Muscle of leg (tissue), 16 donors: ENCODE measurements at places on chromosomes 4 and X.

DNA sequence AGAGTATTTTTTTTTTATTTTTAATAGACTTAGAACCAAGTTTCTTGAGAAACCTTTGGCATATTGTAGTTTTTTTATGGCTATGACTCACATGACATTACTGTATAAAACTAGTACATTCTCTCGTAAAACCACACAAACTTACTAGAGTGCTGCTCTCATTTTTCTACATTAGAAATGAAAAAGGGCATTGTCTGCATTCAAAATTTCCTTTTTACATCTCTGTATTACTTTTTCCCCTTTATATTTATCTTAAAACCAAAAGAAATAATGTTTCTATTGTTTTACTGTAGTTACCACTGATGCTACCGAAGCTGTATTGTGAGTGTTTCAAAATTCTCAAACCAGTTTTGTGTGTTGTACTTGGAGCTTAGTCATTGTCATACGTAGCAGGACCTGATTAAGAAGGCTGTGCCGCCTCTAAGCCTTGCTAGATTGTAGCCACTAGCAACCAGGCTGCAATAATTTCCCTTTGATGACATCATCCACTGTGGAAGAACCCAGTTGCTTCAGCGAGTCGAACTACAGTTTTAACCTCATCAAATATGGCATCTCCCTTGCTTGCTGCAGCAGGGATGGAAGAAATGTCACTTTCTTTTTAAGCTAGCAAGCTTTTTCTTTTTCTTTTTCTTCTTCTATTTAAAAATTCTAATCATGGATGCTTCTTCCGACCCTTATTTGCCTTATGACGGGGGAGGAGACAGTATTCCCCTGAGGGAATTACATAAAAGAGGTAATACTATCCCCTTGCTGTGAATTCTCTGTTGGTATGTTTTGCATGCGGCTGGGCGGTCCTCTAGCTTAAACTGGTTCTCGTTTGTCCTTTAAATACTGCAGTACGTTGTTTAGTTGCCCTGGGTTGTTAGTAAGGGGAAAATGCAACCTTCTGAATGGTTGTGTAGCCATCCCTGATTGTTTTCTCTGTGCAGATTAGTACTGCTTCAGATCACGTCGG lies 39.6 kb downstream of the CLCN3 start:
- DNase-seq = peak; percentile 96

GRCh38 chr4:64889906-64890610 lies 480.8 kb upstream of the TECRL start:
- DNase-seq = peak; percentile 26

GRCh38 chr4:73244945-73245601 lies 13.5 kb downstream of the ANKRD17 start:
- no peak for DNase-seq

DNA sequence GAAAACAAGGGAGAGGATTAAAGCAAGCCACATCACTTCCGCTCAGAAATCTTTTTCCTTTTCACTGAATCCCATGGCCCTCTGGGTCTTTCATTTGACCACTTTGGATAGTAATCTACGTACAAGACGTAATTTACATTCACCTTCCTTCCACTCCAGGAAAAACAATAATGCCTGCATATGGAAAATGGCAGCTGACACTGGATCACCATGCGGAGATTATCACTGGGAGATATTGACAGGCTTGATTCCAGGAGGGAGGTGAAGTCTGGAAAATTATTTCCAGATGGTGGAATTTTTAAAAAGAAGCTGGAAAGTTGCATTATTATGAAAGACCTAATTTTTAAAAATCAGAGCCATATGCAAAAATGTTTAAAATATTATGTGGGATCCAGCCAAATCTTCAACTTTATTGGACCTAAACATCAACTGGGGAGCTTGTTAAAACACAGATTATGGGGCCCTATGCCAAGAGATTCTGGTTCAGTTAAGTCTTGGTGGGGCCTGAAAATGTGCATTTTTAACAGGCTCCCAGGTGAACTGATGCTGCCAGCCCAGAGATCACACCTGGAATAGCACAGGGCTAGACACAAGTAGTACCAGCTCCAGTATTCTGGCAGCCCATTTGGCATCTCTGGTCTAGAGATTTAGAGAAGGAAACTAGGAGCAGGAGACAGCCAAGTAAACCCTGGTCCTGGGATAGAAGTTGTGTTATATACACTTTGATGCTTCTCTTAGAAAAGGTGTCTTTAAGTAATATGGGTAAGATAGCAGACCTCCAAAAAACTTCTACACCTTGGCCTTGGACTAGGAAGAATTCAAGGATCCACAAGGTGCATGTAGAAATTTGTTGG lies 290.3 kb upstream of the LDB2 start:
- DNase-seq = peak; percentile 97

DNA sequence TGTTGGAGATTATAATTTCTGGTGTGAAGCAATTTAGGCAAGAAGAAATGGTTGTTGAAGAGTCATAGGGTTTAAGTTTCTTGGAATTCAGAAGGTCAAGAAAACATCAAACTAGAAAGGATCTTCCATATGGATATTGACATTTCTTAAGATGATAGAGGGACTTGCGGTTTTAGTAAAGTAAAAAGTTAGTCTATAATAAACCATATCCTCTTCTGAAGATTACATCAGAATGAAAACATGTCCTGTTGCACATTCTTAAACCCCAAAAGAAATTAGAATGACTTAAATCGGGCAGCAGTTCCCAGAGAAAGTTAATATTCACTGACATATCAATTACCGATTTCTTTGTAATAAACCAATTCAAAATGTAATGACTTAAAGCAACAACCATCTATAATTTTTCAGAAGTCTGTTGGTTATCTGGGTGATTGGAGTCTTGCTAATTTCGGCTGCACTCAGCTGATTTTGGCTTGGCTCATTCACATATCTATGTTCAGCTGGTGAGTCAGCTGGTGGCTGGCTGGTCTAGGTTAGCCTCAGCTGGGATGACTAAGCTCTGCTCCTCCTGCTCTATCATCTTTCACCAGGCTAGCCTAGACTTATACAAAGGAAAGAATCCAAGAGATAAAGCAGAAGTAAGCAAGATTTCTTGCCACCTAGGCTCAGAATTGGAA lies 24.4 kb upstream of the DYNLT3 start:
- peak; percentile 11 for DNase-seq

DNA sequence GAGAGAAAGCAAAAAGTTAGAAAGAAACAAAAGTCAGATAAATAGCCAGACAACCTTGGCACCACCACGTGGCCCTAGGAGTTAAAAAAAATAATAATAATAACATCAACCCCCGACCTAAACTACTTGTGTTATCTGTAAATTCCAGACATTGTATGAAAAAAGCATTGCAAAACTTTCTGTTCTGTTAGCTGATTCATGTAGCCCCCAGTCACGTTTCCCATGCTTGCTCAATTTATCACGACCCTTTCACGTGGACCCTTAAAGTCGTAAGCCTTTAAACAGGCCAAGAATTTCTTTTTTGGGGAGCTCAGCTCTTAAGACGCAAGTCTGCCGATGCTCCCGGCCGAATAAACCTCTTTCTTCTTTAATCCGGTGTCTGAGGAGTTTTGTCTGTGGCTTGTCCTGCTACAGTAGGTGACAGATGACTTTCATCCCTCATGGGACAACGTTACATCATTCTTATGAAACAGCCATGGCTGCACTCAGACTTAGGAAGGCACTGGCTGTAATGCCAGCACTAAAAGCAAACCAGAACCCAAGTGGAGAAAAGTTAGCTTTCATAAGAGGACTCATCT lies 520 bp downstream of the ACOX3 start:
- peak; percentile 76 for DNase-seq

DNA sequence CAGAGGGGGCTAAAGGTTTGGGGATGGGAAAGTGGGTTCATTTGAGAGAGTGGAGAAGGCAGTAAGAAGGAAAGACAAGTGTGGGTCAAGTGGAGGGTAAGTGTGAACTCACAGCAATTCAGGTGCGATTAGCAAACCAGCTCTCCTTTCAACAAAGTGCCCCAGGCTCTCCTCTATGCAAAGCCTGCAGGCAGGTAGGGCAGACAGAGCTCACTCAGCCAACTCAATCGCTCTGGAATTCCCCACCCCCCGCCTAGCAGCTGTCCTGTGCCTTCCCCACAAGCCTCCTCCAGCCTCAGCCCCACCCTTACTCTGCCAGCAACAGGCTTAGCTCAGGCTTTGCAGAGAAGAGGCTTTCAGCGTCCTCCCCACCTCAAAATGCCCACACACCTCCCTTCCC lies 14.8 kb upstream of the MAMLD1 start:
- peak; percentile 35 for DNase-seq

DNA sequence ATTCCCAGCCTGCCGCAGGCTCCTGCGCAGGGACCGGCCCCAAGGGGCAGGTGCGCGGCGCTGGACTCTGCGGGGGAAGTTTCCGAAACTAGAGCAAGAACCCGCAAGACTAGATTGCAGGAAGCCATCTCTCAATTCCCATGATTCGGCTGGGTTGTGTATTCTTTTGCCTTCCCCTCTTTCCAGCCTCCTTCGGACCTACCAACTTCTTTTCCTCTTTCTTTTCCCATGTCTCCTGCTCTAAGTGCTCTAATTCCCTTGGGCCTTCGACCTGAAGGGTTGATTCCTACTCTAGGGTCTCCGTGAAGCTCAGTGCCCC lies 645 bp upstream of the OPHN1 start:
- no peak for DNase-seq

DNA sequence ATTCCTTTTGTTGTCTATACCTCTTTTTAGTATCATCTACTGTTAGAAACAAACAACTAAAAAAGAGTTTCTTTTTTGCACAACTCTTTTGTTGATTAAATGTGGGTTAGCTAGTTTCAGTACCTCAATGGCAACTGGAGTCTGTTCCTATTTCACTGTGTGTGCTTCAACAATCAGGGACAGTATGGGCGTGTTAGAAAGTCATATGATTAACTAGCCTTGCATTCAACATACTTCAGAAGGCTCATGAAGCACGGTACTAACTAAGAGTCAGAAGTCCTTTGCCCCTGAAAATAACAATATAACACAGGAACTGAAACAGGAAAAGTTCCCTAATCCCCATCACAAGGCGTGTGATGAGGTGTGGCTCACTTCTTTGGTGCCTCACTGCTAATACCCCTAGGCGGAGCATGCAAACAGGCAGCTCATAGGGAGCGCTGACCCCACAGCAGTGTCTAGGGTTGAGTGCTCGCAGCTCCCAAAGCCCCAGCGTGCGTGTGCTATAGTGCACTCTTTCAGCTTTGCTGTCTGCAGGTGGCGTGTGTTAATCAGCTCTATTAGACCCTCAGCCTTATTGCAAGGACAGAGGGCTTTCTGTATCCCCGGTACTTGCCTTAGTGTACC lies 203.1 kb upstream of the NDST3 start:
- no peak for DNase-seq

GRCh38 chr4:84966382-84967242 lies at the start of gene WDFY3:
Gene WDFY3, minus strand, starts transcription at chr4:84966690. Its CDS starts 106,099 bp downstream, at chr4:84860591.
- DNase-seq = peak; percentile 98

- DNase-seq = peak; percentile 37
Measured at GRCh38 chr4:153634738-153635353, 49.2 kb upstream of the TLR2 start.

DNA sequence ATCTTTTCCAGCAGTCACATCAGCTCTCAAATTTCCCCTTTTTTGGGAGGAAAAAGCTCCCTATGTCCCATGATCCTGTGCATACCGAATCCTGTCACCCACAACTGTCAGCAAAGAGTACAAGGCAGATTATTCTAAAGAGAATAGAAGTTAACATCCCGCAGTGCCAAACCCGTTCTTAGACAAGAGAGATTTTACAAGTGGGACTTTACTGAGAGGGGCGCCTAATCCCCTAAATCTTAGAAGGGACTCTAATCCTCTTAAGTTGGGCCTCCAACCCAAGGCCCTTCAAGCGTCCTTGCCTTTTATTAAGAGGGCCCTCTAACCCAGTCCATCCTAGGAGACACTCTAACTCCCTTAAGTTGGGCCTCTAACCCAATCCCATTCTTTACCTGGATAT lies 193.9 kb downstream of the CPXCR1 start:
- no peak for DNase-seq

DNA sequence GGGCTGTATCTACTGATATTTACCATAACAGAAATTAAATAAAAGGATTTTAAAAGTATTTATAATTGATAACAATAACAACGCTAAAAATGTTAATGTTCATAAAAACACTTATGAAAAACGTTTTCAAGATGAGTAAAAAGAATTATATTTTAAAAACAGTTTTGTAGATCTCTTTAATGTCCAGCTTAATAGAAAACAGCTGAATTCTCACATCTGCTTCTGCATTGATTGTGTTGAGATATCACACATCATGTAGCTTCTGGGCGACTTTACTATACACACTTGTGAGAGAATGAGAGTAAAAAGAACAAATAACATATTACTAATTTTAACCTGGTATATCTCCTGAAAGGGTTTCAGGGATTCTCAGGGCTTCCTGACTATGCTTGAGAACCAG lies 83.6 kb downstream of the NCAPG start:
- DNase-seq = no peak

DNA sequence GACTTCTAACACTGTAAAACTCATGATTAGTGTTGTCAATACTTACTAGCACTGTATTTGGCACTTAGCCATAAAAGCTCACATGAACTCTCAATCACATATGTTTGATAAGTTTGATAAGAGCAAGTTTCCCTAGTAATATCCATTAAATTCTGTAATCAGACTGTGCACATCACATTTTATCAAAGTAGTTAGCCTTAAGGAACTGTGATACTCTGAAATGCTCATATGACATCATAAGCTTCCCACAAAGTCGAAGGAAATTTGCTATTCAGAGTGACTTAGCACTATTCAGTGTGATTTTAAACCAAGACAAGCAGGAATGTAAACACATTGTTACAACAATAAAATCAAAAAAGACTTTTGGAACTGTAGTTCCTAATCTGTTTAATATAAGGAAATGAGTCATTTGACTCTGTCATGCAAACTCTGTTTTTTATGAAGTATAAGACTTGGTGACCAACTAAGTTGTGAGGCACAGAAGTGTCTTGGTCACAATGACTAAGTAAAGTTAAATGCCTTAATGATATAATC lies 6.7 kb downstream of the SLC7A11 start:
- DNase-seq = no peak

DNA sequence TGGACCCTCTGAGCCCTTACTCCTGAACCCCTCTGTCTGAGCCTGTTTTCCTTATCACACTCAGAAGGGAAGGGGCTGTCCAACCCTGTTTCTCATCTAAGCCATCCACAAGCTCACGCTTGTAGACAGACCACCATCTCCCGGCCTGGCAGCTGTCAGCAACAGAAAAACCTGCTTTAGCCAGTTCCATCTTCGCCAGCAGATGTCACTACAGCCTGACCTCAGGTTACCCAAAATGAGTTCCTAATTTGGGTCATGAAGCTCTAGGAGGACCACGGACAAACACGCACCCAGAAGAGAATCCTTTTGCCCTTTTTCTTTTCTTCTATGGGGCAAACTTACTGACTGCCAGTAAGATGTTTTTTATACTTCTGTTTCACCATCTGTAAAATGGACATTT lies 445.4 kb downstream of the BCOR start:
- DNase-seq = peak; percentile 25

DNA sequence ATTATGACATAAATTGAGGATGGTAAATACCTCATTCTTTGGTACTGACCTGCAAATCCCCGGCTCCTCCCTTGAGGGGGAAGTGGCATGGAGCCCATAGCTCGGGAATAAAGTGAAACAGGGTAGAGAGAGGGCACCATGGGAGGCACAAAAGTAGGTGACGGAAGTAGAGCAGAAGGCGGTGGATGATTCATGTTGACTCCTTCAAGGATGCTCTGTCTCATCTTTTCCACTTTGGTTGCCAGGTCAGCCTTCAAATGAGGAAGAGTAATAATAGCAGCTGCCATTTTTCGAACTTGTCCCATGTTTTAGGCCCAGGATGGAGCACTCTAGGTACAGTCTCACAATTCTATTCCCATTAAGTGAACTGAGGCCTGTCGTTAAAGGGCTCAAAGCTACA lies 41.4 kb upstream of the PHF8 start:
- no peak for DNase-seq

- no peak for DNase-seq
Measured at GRCh38 chr4:71237641-71238040, 101.2 kb upstream of the SLC4A4 start.
